ENCODE measurements at places on chromosomes 4 and X.

DNA sequence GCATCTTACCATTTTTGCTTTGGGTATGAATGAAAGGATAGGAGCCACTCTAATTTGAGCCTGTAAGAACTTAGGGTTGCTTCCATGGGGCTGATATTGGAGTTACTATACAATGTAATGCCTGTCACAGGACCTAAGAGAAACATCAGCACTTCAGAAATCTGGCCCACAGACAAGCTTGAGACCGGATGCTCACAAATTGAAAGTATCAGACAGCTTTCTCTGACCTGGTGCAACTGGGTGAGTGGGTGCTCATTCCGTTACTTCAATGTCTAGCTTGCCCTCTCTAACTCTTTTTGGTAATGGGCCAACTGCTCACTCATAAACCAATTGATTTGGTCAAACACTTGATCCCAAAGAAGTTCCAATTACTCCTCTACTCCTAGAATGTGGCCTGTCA, 62.1 kb downstream of the GPC4 start:
- H3K4me3 ChIP-seq = no peak overlapping the region
- no peaks in the 10 kb centered on the region for H3K4me1 ChIP-seq
- H3K27me3 ChIP-seq = no peaks in the 10 kb centered on the region

DNA sequence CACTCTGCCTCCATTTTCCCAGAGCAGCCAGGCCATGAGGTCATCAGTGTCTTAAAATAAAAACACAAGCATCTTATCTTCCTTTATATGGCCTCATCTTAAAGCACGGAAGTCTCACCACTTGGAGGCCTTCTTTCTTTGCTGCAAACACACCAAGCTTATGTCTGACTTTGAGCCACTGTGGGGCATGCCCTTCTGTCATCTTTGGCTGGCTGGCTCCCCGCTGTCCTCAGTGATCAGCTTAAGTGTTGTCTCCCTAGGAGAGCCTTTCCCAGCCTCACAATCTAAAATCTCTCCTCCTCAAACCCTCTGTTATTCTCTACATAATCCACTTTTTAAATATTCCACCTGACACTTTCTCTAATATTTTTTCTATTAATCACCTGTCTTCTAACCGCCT, 191.6 kb upstream of the TTC29 start:
- H3K36me3 ChIP-seq = no peaks in the 10 kb centered on the region
- H3K4me1 ChIP-seq = peaks cover 15% of the 10 kb centered on the region
- H3K27me3 ChIP-seq = no peaks in the 10 kb centered on the region

DNA sequence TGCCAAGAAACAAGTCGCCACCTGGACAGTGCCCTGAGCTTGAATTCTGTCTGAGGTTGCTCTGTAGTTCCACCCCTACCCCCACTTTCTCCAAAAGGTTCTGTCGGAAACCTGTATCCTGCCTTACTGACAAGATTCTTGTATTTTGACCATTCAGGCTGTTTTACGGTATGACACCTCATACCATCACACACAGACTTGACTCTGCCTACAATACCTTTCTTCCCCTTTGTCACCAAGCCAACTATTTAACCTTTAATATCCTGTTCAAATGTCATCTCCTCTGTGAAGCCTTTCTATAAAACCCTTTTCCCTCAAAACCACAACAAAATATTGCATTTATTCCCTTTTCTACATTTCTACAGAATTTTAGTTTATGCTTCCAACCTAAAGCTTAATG, 161.9 kb downstream of the VSIG4 start:
- DNase-seq = no peak
- no peaks in the 10 kb centered on the region for H3K27me3 ChIP-seq
- no peak overlapping the region for H3K4me3 ChIP-seq
- no peak overlapping the region for H3K27ac ChIP-seq
- H3K4me1 ChIP-seq = no peaks in the 10 kb centered on the region

GRCh38 chrX:16910376-16910775, 36.1 kb upstream of the REPS2 start:
- H3K4me3 ChIP-seq = no peak overlapping the region
- no peaks in the 10 kb centered on the region for H3K36me3 ChIP-seq
- H3K27me3 ChIP-seq = no peaks in the 10 kb centered on the region
- DNase-seq = no peak

DNA sequence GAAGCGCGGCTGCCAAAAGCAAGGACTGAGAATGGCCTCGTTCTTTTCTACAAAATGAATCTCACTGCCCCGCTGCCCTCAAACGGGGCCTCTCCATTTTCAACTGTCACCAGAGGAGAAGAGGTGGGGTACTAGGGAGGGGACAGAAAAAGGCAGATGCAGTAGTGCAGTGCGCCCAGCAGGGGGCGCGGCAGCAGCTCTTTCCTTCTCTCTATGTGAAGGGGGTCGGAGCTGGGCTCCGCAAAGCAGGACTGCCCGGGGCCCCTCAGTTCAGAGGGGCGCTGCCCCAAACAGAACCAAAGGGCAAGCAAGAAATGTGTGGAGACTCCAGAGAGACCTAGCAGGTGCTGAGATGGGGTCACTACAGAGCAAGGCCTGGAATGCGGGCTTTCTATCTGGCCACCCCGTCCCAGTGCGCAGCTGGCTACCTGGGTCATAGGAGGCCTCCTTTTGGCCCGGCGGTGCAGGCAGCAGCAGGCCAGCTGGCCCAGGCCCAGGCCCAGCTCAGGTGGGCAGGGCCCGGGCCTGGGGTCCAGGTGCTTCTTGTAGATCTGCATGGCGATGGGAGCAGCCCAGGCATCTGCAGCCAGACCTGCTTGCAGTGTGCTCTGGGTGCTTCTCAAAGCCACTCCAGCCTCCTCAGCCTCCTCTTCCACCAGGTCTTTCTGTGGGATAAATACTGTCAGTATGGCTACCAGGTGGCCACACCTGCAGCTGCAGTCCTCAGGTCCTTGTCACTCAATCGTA, 5.9 kb downstream of the IRAK1 start:
- no peaks in the 10 kb centered on the region for H3K27me3 ChIP-seq
- H3K4me3 ChIP-seq = no peak overlapping the region
- DNase-seq = no peak
- peaks cover 14% of the 10 kb centered on the region for H3K4me1 ChIP-seq

DNA sequence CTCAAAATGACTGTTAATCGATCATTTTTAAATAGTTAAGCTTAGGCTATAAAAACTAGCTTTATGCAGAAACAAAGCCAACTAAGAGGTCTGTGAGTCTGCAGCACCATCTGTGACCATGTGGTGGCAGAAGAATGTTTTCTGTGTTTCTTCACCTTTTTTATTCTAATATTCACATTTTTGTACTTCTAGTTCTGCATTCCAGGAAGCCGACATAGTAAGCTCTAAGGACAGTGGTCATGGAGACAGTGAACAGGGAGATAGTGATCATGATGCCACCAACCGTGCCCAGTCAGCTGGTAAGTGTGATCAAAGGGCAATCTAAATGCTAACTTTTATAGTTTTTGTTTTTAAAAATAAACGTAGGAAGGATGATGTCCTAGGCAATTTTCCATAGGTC, 5.6 kb downstream of the PCDH10 start:
- no peak overlapping the region for H3K4me3 ChIP-seq
- no peaks in the 10 kb centered on the region for H3K27me3 ChIP-seq
- H3K36me3 ChIP-seq = no peaks in the 10 kb centered on the region

GRCh38 chr4:165758086-165758485, 115.0 kb upstream of the TLL1 start:
- no peaks in the 10 kb centered on the region for H3K36me3 ChIP-seq
- H3K4me3 ChIP-seq = no peak overlapping the region
- no peaks in the 10 kb centered on the region for H3K27me3 ChIP-seq
- H3K4me1 ChIP-seq = no peaks in the 10 kb centered on the region
- no peak for DNase-seq

DNA sequence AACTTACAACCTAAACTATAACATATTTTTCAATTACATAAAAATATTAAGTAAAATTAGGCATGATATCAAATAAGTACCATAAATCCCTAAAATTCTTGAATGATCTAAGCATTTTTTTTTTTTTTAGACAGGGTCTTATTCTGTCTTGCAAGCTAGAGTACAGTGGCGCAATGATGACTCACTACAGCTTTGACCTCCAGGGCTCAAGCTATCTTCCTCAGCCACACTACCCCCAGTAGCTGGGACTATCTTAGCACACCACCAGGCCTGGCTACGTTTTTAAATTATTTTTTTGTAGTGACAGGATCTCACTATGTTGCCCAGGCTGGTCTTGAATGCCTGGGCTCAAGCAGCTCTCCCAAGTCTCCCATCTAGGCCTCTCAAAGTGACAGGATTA, 1042.3 kb downstream of the FSTL5 start:
- no peak overlapping the region for H3K4me3 ChIP-seq
- DNase-seq = no peak
- no peaks in the 10 kb centered on the region for H3K36me3 ChIP-seq
- no peaks in the 10 kb centered on the region for H3K4me1 ChIP-seq
- H3K27ac ChIP-seq = no peak overlapping the region

DNA sequence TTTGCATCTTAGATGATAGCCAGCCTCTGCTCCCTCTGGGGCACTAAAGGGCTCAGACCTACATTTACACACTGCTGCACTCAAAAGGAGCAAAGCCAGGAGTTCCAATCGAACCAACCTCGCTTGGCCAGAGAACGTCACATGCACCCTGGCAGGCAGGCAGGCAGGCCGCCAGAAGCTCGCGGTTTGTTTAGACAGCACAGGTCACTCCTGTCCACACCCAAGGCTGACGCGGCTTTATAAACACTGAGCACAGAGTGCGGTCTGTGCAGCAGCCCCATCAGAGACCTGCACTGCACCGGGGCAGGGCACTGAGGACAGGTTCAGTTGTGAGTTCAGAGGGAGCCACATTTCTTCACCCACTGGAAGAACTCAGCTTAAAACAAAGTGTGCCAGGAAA, 143.9 kb downstream of the BCOR start:
- H3K27ac ChIP-seq = no peak overlapping the region
- H3K36me3 ChIP-seq = no peaks in the 10 kb centered on the region
- H3K4me1 ChIP-seq = no peaks in the 10 kb centered on the region
- no peak overlapping the region for H3K4me3 ChIP-seq

GRCh38 chr4:85127653-85128052, 161.2 kb upstream of the WDFY3 start:
- no peaks in the 10 kb centered on the region for H3K4me1 ChIP-seq
- H3K4me3 ChIP-seq = no peak overlapping the region
- H3K27me3 ChIP-seq = no peaks in the 10 kb centered on the region
- H3K36me3 ChIP-seq = no peaks in the 10 kb centered on the region
- H3K27ac ChIP-seq = no peak overlapping the region

DNA sequence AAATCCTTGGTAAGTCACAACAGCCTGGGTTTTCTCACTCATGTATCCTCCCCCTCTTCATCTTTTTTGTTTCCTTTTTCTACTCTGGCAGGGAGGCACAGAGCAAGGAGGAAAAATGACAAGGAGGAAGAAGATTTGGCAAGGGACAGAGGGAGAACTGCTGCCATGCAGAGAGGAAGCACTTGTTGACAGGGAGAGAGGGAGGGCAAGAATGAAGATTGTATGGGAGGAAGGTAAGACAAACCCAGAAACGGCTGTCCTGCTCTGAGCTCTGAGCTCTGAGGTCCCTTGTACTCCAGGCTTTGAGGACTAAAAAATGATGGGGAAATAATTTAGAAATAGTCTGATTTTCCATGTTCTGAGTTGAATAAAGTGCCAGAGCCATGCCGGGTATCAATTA, 123.9 kb downstream of the DCHS2 start:
- H3K27ac ChIP-seq = no peak overlapping the region
- no peak overlapping the region for H3K4me3 ChIP-seq
- H3K27me3 ChIP-seq = no peaks in the 10 kb centered on the region
- no peak for DNase-seq
- H3K4me1 ChIP-seq = peaks cover 4% of the 10 kb centered on the region

DNA sequence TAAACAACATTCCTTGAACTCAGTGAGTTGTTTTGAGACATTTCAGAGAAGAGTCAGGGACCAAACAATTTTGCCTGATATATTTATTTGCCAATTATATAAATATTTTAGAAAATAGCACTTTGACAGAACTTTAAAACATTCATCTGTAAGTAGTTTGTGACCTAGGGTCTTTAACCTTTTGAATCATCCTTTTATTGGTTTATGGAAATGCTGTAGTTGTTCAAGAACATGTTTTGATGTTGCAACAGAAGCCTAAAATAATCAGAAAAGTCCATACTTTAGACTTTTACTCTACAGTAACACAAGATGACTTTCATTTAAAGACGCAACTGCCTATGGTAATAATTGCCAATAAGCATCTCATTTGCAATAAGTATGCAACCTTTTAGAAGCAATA, 43.0 kb downstream of the CXCL1 start:
- H3K4me3 ChIP-seq = no peak overlapping the region
- H3K4me1 ChIP-seq = no peaks in the 10 kb centered on the region
- DNase-seq = no peak
- no peak overlapping the region for H3K27ac ChIP-seq
- H3K27me3 ChIP-seq = no peaks in the 10 kb centered on the region
- H3K36me3 ChIP-seq = no peaks in the 10 kb centered on the region

GRCh38 chr4:183718876-183719275, 59.8 kb downstream of the TRAPPC11 start:
- H3K27me3 ChIP-seq = no peaks in the 10 kb centered on the region
- H3K36me3 ChIP-seq = no peaks in the 10 kb centered on the region
- no peaks in the 10 kb centered on the region for H3K4me1 ChIP-seq
- no peak overlapping the region for H3K4me3 ChIP-seq
- DNase-seq = no peak

DNA sequence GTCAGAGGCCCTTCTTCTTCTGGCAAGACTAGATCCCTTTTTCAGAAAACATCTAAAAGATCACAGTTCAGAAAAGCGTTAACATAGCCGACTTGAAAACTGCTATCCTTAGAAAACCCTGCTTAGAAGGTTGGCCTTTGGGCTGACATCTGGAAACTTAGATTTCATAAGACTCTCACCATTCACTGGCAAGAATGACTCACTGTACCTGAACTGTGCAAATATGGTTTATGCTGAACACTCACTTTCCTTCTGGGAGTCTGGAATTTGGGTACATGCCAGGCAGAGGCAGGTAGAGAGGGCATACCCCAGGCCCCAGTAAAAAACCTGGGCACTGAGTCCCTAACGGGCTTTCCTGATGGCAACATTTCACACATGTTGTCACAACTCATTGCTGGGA, 88.8 kb upstream of the GPC3 start:
- H3K27ac ChIP-seq = no peak overlapping the region
- DNase-seq = no peak

- H3K27ac ChIP-seq = peak overlapping the region; percentile 85
- peak overlapping the region; percentile 69 for H3K4me3 ChIP-seq
- no peaks in the 10 kb centered on the region for H3K27me3 ChIP-seq
- no peaks in the 10 kb centered on the region for H3K36me3 ChIP-seq
- no peaks in the 10 kb centered on the region for H3K4me1 ChIP-seq
- peak; percentile 55 for DNase-seq
These were observed 981 bp downstream of the TET2 start for GRCh38 chr4:105147553-105148161.

Measured in testis (tissue), 5 donors.